SHP77 treated with DMSO at 0.1 percent for 48 hours (cell line): ENCODE measurements at places on chromosomes 5 and 9.

- no peak for DNase-seq
These were observed 3.6 kb downstream of the GOLPH3 start for GRCh38 chr5:32170303-32171151.

DNA sequence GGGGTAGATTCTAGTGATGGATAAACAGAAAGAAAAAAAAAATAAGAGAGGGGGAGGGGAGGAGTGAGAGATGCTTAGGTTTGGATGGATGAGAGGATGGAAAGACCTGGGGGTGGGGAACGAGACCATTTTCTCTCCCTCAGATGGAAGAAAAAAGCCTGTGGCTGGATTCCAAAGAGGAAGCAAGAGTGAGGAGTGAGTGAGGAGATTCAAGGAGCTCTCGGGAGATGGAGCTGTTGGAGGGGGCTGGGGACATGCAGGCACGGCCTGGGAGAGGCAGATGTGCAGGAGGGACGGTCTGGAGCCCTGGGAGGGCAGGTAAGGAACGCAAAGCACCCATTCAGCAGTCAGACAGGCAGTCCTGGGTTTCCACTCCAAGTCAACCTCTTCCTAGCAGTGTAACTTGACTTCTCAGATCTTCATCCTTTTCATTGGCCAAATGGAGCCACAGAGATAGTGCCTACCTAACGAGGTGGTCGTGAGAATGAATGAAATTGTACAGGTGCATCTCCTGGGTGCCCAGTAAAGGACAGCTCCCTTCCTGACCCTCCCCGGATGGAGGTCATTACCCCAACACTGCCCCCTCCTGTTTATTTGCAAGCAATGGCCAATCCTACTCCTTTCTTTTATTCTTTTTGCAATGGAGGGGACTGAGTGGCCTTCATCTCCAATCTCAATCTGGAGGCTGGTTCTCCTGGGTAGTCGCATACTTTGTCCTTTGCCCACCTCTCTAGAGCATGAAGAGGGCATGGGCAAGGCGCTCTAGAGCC is 52.2 kb downstream of the PCDH1 start:
- no peak for DNase-seq

DNA sequence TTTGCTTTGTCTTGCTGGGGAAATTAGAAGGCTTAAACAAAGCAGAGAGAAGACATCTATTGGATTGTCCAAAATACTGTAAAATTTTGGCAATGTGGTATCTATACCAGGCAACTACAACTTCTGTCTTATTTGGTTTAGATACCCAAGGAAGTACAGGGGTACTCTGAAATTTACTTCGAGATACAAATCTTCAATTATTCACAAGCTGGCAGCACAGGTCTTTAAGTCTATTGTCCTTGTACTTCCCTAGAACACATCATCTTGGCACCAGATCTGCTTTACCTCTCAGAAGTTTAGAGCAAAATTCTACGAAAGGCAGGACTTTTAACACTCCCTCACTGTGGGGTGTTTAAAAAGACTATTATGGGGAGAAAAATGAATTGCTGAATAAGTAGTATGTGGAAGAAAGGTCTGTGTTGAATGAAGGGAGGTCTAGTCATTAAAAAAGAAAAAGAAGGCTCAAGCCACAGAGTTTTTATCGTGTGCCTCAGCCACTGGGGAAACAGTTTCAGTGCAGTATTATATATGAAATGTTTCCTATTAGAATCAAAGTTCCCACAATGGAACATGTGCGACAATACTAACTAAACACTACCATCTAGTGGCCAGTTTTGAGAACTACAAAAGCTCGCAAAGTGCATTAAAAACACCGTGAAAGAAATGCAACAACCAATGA is 93.7 kb downstream of the PDE4D start:
- DNase-seq: peak; percentile 15

- DNase-seq: no peak
These were observed 395.4 kb downstream of the DTWD2 start for GRCh38 chr5:118593003-118593328.

DNA sequence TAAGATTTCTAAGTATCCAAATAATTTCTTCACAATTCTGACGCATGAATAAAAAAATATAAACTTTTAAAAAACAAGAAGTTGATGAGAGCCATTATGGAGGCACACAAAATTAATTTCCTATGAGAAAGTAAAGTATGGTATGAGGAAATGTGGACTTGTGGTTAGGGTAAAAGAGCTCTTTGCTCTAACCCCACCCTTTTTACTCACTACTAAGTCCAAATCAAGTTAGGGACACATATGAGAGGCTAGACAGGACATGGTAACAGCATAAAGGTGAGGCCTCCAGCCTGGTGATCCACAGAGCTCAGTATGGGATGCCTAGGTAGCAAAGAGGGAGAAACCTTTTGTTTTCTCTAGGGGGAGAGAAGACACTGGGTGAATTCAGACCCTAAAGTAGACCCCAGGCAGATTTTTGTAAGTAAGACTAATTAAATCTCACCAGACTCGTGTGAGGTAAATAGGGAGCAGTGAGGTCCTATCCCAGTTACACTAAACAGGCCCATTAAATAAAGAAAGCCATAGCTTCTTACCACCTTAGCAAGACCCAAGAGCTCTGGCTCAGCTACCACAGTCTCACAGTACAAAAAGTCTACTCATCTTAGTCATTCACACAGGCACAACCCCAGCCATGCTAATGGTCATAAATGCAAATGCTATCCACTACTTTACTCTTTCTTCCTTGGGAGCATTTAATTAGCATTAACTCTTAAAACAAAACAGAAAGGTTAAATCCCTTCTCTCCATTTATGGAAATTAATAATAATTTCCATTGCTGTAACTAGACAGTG is 42.6 kb downstream of the MLLT3 start:
- no peak for DNase-seq

- no peak for DNase-seq
These were observed 41.2 kb downstream of the RIC1 start for GRCh38 chr9:5670079-5670478.

DNA sequence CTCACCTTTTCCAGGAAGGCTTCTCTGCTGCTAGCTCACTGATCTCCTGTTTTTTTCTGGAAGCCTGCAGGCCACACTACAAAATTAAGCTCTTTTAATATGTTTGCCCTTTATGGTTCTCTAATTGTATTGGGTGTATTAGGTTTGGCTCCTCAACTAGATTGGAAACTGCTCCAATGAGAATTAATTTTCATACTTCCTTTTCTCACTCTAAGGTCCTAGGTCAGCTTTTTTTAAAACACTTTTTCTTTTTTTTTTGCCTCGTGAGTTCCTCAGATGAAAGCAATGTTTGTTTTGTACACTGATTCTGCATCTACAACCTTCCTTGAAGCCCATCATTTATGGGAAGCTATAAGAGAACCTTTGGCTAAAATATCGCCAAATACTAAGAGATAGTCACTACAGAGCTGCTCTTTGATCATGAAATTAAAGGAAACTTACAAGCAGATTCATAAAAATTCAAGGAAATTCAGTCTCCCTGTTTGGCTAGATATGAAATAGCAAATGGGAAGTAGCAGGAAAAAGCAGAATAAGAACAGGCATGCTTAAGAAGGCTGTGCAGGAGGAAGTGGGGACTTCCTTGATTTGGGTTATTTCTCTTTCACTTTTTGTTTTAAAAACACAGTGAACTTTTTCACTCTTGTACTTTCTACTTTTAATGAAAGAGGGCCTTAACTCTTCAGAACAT is 55.2 kb upstream of the FYB1 start:
- no peak for DNase-seq

GRCh38 chr9:117887941-117888340 is 183.7 kb downstream of the TLR4 start:
- DNase-seq: no peak

DNA sequence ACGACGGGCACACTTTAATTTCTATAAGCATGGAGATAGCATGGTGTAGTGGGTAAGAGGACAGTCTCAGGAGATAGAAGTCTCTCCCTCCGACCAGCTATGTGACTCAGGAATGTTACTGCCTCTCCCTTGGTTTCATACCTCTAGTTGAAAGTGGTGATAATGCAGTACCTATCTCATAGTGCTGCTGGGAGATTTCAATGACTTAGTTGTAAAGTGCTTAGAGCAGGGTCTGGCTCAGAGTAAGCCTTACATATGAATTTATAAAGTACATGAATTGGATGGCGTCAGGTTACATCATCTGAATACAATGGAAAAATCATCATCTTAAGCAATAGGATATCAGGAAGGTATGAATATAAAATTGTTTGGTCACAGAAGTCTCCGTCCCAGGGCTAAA is 952.8 kb upstream of the EDIL3 start:
- DNase-seq: no peak

- no peak for DNase-seq
These were observed 41.5 kb downstream of the TTLL11 start for GRCh38 chr9:122051351-122052321.

DNA sequence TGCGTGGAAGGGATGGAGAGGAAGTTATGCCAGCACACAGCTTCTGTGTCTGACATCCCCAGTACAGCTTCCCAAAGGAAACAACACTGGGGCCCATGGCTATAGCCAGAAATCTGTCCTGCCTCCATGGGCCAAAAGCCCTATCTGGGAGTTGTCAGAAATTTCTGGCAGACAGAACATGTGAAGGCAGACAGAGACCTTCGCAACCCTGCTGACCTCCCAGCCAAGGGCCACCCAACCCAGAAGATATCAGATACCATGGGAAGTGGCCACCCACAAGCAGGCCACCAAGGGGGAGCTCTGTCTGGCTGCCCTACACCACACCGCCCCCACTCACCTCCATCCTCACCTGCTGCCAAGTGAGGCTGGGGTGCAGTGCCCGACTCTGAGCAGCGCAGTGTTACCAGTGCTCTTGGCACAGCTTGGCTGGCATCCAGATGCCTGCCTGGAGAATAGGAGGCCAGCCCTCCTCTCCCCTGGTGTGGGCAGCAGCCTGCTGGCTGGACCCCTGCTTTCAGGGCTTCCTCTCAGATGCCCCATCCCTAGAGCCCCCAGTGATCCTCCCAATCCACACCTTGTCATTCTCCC is 61.6 kb upstream of the NEURL1B start:
- no peak for DNase-seq

DNA sequence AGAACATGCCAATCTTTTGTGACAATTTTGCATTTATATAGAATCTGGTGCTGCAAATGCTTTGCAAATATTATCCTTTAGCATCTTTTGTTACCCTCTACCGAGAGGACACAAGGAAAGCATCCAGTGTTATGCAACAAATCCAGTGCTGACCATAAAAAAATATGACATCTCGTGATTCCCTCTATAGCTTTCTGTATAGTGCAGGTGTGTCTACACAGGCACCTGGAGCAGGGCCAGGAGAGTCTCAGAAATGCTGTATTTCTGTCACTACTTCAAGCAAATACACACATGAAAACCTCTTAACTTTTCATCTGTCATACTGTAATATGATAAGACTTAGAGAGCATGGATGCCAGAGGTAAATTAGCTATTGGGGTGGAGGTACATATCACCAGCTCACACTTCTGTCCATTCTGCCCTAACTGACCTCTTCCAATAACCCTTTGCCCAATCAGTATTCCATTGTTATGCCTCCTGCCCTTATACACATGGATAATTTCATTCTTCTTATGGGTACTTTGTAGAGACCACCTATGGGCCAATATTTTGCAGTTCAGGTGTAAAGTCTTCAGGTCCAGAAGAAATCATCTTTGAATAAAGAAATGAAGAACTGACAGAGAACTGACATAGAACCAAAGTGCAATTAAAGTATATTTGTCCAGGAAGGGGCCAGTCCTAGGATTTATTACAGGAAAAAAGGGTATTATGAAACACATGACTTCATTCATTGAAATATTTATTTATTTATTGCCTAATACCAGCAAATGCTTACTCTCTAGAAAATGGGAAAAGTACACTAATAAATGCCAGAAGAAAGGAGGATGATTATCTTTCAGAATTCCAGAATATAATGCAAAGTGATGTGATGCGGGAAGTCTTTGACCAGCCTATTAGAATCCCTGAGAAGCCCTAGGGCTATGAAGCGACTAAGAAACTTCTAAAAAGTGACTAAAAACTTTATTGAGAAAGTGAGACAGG is 106.5 kb downstream of the EPB41L4A start:
- no peak for DNase-seq

GRCh38 chr5:2721385-2722138 is 29.9 kb downstream of the IRX2 start:
- DNase-seq: no peak

- no peak for DNase-seq
These were observed 376.7 kb upstream of the RORB start for GRCh38 chr9:74120470-74120869.

DNA sequence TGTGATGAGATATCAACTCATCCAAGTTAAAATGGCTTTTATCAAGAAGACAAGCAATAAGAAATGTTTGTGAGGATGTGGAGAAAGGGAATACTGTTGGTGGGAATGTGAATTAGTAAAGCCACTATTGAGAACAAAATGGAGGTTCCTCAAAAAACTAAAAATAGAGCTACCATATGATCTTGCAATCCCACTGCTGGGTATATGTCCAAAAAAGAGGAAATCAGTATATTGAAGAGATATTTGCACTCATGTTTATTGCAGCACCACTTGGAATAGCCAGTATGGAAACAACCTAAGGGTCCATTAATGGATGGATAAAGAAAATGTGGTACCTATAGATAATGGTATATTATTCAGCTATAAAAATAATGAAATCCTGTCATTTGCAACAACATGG is 25.1 kb downstream of the PPIP5K2 start:
- no peak for DNase-seq

DNA sequence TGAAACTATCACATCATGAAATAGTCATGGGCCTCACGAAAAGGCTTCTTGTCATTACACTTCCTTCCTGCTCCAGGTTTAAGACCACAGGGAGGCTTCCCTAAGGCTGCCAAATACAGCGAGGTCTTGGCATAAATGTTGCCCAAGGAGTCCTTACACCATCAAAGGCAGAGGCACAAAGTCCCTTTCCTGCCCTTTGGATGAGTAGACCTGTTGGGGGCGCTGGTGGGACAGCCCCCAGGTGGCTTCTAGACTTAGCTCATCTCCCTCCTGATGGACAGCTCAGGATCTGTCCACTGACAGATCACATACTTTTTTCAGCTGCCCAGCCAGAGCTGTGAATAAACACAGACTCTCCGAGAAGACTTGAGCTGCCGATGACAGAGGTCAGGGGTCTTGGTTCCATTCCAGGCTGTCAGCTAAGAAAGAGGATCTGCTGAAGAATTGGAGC is 15.5 kb upstream of the MEGF9 start:
- no peak for DNase-seq

DNA sequence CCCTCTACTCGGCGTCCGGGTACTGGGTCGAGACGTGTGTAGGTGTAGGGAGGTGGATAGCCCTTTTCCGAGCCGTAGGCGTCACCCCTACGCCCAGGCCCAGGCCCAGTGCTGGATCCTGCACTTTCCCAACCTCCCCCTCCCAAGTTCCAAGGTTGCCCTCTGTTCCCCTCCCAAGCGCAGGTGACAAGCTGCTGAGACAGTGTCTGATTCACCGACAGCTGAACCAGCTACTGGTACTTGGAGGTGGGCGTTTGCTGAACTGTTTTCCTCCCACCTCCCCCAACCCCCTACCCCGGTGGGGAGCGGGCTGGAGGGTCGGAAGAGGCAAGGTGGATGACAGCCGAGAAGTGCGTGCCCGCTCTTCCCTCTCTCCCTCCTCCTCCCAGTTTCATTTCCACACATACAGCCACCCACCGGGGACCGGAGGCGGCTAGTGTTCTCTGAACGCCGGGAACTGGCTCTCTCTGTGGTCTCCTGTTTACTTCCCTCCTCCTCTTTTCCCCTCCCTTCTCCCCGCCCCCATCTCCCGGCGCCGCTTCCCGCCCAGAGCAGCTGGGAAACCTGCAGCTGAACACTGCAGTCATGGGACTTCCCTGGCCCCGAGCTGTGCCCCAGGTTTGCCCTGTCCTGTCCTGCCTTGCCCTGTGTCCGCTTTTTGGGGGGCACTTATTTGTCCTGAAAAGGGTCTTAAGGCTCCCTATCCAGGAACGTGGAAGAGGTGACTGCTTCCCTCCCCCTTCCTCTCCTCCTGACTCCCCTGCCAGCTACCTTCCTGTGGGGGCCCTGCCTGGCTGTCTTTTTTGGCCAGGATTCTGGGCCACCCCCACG is 6.2 kb upstream of the KLF9 start:
- peak; percentile 36 for DNase-seq
